ENCODE measurements at places on chromosomes 5 and 9. TPM values are rescaled to one million over a fixed set of nuclear protein-coding genes. Genes with fewer than 3 reads are reported as not detected.

DNA sequence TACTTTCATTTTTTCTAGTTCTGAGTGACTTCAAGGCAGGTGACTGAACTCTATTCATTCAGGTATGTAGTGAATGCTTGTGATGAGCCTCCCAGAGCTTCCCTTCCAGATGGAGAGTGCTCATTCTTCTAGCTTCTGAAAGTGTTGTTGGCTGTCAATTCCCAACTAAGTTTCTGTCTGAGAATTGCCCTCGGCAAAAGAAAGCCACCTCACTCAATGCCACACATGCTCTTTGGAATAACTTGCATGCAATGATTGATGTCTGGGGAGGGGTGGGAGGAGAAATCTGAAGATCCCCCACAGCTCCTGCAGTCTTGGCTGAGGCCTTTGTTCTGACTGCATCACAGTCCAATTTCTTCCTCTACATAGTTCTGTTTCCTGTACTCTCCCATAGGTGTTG is 123.1 kb upstream of the C6 start:
- H3K4me3 ChIP-seq = no peak overlapping the region
- no peak for DNase-seq
- no peak overlapping the region for H3K27ac ChIP-seq
- no peaks in the 10 kb centered on the region for H3K4me1 ChIP-seq
- no peaks in the 10 kb centered on the region for H3K36me3 ChIP-seq

DNA sequence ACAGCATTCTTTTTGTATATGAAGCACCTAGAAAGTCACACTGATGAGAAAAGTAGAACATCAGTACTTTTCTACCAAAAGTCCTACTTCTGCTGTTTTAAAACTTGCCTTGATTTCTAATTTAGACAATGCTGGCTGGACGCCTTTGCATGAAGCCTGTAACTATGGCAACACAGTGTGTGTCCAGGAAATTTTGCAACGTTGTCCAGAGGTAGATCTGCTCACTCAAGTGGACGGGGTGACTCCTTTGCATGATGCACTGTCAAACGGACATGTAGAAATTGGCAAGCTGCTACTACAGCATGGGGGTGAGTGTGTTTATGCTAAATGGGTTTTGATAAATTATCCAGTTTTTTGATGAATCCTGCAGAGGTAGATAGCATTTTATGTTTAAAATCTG is 73.5 kb downstream of the SLF1 start:
- no peak overlapping the region for H3K27ac ChIP-seq
- peaks cover 22% of the 10 kb centered on the region for H3K36me3 ChIP-seq
- H3K27me3 ChIP-seq = no peaks in the 10 kb centered on the region

DNA sequence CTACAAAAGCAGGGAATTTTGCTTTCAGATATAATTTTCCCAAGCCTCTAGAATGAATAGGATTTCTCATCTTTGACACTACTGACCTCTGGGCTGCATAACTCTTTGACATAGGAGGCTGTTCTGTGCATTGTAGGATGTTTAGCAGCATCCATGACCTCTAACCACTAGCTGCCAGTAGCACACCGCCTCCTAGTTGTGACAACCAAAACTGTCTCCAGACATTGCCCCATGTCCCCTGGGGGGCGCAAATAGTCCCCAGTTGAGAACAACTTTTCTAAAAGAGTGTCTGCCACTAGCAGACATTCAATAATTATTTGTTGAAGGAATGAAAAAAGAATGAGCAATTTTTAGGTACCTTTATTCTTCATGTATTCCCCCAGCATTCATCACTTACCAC is 51.8 kb downstream of the POU4F3 start:
- no peak overlapping the region for H3K4me3 ChIP-seq
- H3K36me3 ChIP-seq = no peaks in the 10 kb centered on the region
- no peak overlapping the region for H3K27ac ChIP-seq
- H3K27me3 ChIP-seq = peaks cover 7% of the 10 kb centered on the region

- no peak overlapping the region for H3K27ac ChIP-seq
- DNase-seq = no peak
- H3K4me1 ChIP-seq = peaks cover 6% of the 10 kb centered on the region
- no peaks in the 10 kb centered on the region for H3K27me3 ChIP-seq
- H3K4me3 ChIP-seq = no peak overlapping the region
These were observed 30.2 kb upstream of the TNIP1 start for GRCh38 chr5:151110992-151111391.

The SLC25A46 gene
- 16.1 TPM for total RNA-seq

GRCh38 chr9:8456344-8456743 is 656.8 kb upstream of the DMAC1 start:
- H3K36me3 ChIP-seq = no peaks in the 10 kb centered on the region
- H3K4me3 ChIP-seq = no peak overlapping the region
- H3K4me1 ChIP-seq = no peaks in the 10 kb centered on the region
- H3K27me3 ChIP-seq = no peaks in the 10 kb centered on the region
- no peak overlapping the region for H3K27ac ChIP-seq
- DNase-seq = no peak

GRCh38 chr9:98892288-98892687 is 51.4 kb upstream of the COL15A1 start:
- DNase-seq = no peak
- no peaks in the 10 kb centered on the region for H3K36me3 ChIP-seq
- no peaks in the 10 kb centered on the region for H3K4me1 ChIP-seq
- H3K27me3 ChIP-seq = peaks cover 11% of the 10 kb centered on the region

GRCh38 chr5:135186662-135187522 is 152.9 kb upstream of the PITX1 start:
- no peak overlapping the region for H3K27ac ChIP-seq
- no peak overlapping the region for H3K4me3 ChIP-seq
- H3K36me3 ChIP-seq = no peaks in the 10 kb centered on the region
- no peak for DNase-seq

The KIAA1958 gene
- total RNA-seq = 6.8 TPM

- no peak overlapping the region for H3K4me3 ChIP-seq
- no peak overlapping the region for H3K27ac ChIP-seq
- H3K36me3 ChIP-seq = no peaks in the 10 kb centered on the region
- no peak for DNase-seq
- no peaks in the 10 kb centered on the region for H3K27me3 ChIP-seq
- no peaks in the 10 kb centered on the region for H3K4me1 ChIP-seq
These were observed 268.6 kb downstream of the PSAT1 start for GRCh38 chr9:78565481-78565880.

DNA sequence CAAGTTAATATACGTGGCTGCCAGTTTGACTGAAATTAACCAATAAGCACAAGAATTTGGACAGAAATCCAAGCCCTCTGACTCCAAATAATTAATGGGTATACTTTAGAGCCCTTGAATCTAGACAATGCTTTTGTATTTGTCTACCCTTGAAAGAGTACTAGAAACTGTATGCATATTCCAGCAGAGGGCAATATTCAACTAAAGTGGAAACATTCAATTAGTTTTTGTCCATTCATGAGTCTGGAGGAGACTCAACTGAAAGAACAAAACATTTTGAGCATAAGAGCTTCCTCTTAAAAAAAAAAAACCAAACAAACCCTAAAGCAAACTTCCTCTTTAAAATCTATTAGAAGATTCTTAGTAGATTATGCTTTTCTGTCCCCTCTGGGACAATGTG is 157.8 kb downstream of the ARHGEF28 start:
- no peak overlapping the region for H3K4me3 ChIP-seq
- H3K4me1 ChIP-seq = no peaks in the 10 kb centered on the region
- H3K36me3 ChIP-seq = no peaks in the 10 kb centered on the region
- DNase-seq = no peak
- no peak overlapping the region for H3K27ac ChIP-seq

DNA sequence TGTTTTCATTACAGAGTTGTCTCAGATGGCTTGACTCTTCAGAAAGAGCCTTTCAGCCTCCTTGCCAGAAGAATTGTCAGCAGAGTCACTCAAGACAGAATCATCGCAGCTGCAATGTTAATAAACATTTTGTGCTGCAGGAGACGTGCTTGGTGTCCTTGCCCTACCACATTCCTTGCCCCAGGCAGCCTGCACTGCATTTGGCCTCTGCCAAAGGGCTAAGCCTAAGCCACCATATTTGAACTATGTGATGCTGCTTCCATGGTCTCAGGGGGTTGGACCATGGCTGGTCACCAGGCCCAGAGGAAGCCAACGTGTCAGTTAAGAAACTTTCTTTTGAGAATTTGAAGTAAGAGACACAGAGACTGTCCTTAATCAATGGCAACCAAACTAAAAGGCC is 145.4 kb downstream of the ACTL7B start:
- H3K4me1 ChIP-seq = no peaks in the 10 kb centered on the region
- H3K36me3 ChIP-seq = no peaks in the 10 kb centered on the region
- H3K27ac ChIP-seq = no peak overlapping the region
- DNase-seq = no peak
- H3K27me3 ChIP-seq = no peaks in the 10 kb centered on the region

DNA sequence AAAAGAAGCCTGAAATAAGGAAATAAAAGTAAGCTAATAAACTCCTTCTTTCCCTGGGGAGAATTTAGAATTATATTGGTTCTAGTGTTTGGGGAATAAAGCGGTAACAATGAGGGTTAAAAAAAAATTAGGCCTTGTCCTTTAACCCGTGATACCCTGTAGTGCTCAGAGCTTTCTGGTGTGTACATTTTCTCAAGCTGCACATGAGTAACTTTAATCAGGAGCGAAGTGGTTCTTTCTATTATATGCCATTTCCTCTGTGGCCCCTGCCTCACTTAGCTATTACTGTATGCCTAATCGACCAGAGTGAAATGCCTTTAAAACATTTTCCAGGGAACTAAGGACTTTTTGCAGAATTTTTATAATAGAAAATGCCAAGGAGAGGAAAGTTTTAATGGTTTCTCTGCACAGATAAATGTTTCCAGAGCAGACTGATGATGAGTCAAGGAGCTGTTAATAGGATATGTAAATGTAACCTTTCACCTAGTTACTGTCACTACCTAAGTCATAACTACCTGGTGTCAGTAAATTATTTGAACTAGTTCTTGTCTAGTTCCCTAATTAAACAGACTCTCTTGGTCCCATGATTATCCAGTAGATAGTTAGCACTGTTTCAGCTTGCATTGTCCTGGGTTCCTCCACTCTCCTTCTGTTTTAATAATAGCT is 7.6 kb downstream of the PAM start:
- H3K27me3 ChIP-seq = no peaks in the 10 kb centered on the region
- H3K36me3 ChIP-seq = no peaks in the 10 kb centered on the region
- H3K27ac ChIP-seq = no peak overlapping the region
- H3K4me1 ChIP-seq = peaks cover 22% of the 10 kb centered on the region
- DNase-seq = no peak

The FBP2 gene
- not detected for total RNA-seq

The ALDOB gene
- not detected for total RNA-seq

- no peaks in the 10 kb centered on the region for H3K27me3 ChIP-seq
- H3K4me1 ChIP-seq = no peaks in the 10 kb centered on the region
- no peaks in the 10 kb centered on the region for H3K36me3 ChIP-seq
- H3K4me3 ChIP-seq = no peak overlapping the region
- no peak for DNase-seq
- H3K27ac ChIP-seq = no peak overlapping the region
These were observed 119.4 kb downstream of the IRX1 start for GRCh38 chr5:3715062-3715461.

GRCh38 chr5:146920351-146920881 is 41.9 kb upstream of the PPP2R2B start:
- H3K4me3 ChIP-seq = no peak overlapping the region
- H3K36me3 ChIP-seq = no peaks in the 10 kb centered on the region
- no peak overlapping the region for H3K27ac ChIP-seq
- no peaks in the 10 kb centered on the region for H3K4me1 ChIP-seq

- H3K27me3 ChIP-seq = no peaks in the 10 kb centered on the region
- H3K27ac ChIP-seq = no peak overlapping the region
- no peak for DNase-seq
- no peak overlapping the region for H3K4me3 ChIP-seq
These were observed 5.7 kb downstream of the NIPBL start for GRCh38 chr5:36882250-36882649.

DNA sequence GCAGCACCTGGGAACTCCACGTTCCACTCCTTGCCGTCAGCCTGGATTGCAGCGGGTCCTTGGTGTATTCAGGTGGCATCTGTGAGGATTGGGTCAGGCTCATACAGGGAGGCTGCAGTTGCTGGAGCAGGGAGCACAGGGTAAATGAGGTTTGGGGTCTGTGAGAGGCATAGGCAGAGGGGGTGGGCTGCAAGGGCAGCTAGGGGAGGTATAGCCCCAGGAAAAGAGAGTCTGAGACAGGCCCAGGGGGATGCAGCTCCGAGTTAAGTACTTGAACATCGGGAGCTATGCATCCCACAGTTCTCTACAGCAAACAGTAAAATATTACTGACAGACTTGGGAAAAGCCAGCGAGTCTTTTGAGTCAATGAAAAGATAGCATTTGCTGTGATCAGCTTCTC is 101.6 kb downstream of the TRIO start:
- H3K27me3 ChIP-seq = peaks cover 3% of the 10 kb centered on the region
- no peaks in the 10 kb centered on the region for H3K36me3 ChIP-seq
- no peak overlapping the region for H3K4me3 ChIP-seq
- DNase-seq = no peak
- no peak overlapping the region for H3K27ac ChIP-seq
- no peaks in the 10 kb centered on the region for H3K4me1 ChIP-seq

DNA sequence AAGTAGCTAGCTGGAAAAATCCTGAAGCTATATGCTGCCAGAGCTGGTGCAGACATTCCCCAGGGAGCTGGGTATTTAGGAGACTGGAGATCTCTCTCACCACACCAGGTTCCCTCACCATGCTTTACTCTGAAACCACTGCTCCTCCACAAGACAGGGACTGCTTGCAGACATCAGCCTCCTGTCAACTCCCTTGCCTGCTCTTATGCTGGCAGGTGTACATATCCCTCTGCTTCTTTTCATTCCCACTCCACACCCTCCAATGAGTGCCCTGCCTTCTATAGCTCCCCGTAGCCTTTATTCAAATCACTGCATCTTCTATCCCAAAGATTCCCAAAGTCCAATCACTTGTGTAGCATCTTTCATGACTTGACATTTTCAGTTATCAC is 380.7 kb downstream of the NFIB start:
- no peak for DNase-seq
- H3K27me3 ChIP-seq = no peaks in the 10 kb centered on the region
- H3K27ac ChIP-seq = no peak overlapping the region
- no peak overlapping the region for H3K4me3 ChIP-seq
- H3K4me1 ChIP-seq = no peaks in the 10 kb centered on the region

DNA sequence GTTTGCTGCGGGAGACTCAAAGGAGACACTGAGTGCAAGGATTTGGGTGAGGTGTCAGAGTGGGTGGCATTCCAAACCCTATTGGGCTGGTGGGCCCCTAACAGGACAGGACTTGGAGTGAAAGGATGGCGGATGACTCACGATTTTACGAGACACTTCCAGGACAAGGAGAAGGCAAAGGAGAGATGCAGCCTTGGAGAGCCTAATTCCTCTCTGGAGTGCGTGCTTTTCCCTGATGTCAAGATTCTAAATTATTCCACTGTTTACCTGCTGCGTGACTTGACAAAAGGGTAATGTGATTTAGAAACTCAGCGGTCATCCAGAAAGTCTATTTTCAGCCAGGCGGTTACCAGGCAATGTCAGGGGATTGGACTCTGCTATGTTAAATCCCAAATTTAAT is 41.6 kb upstream of the CD180 start:
- no peaks in the 10 kb centered on the region for H3K27me3 ChIP-seq
- H3K4me3 ChIP-seq = no peak overlapping the region
- DNase-seq = no peak
- H3K36me3 ChIP-seq = no peaks in the 10 kb centered on the region
- no peak overlapping the region for H3K27ac ChIP-seq
- no peaks in the 10 kb centered on the region for H3K4me1 ChIP-seq

- no peaks in the 10 kb centered on the region for H3K27me3 ChIP-seq
- DNase-seq = no peak
- H3K4me1 ChIP-seq = no peaks in the 10 kb centered on the region
- no peaks in the 10 kb centered on the region for H3K36me3 ChIP-seq
- H3K4me3 ChIP-seq = no peak overlapping the region
These were observed 17.1 kb downstream of the ZNF462 start for GRCh38 chr9:106880081-106880480.

- H3K4me3 ChIP-seq = peak overlapping the region; percentile 96
- H3K27me3 ChIP-seq = no peaks in the 10 kb centered on the region
- H3K4me1 ChIP-seq = peaks cover 29% of the 10 kb centered on the region
- peak overlapping the region; percentile 75 for H3K27ac ChIP-seq
These were observed 577 bp downstream of the TUT7 start for GRCh38 chr9:86353655-86354010.
